ENCODE measurements at places on chromosomes 7 and 10.
A peak's percentile ranks its signal among the peaks of the same experiment; 100 is the strongest.

GRCh38 chr7:95365151-95365550, 31.0 kb downstream of the PON3 start:
- DNase-seq, result no peak

DNA sequence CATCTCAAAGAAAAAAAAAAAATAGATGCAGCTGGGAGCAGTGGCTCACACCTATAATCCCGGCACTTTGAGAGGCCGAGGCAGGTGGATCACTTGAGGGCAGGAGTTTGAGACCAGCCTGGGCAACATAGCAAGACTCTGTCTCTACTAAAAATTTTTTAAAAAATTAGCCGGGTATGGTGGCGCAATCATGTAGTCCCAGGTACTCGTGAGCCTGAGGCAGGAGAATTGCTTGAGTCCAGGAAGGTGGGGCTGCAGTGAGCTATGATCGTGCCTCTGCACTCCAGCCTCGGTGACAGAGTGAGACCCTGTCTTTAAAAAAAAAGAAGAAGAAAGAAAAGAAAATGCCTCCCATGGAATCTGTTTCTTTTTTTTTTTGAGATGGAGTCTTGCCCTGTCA, 31.9 kb downstream of the GTF2IRD1 start:
- DNase-seq, result no peak

DNA sequence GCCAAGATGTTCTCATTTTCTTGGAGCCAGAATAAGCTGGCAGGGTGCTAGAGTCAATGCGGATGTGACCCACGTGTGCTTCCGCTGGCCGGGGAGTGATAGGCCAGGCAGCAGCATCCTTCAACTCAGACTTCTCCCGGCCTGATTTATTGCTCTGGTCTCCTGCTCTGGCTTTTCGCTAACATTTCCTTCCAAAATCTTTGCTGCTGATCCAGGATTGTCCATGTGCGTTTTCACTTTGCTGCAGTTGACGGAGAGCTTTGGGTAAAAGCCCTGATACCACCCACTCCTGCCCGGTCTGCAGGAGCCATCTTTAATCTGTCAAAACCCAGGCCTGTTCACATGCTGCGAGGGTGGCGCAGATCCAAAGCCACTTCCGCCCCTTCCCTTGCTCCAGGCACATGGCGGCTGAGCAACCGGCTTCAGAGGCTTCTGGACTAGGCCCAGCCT, 106.8 kb downstream of the CYP26A1 start:
- no peak for DNase-seq

- no peak for DNase-seq
Measured at GRCh38 chr7:27899601-27900000, 159.6 kb downstream of the TAX1BP1 start.

DNA sequence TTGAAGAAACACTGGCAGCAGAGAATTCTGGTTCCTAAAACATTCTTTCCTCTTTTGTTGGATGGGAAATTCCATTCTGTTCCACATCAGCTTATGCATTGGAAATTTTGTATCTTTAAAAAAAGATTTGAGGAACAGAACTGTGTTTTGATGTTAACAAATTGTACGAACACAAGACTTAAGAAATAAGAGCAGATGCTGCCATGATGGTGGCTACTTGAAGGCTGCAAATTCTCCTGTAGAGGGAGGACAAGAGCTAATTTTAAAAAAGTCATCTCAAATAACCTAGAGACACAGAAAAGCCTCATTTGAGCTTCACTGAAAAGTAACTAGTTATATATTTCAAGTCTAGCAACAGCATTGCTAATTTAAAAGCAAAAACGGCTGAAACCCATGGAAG, 29.8 kb downstream of the NDUFB2 start:
- DNase-seq, result no peak

GRCh38 chr10:29465384-29465783, 169.4 kb downstream of the SVIL start:
- no peak for DNase-seq

DNA sequence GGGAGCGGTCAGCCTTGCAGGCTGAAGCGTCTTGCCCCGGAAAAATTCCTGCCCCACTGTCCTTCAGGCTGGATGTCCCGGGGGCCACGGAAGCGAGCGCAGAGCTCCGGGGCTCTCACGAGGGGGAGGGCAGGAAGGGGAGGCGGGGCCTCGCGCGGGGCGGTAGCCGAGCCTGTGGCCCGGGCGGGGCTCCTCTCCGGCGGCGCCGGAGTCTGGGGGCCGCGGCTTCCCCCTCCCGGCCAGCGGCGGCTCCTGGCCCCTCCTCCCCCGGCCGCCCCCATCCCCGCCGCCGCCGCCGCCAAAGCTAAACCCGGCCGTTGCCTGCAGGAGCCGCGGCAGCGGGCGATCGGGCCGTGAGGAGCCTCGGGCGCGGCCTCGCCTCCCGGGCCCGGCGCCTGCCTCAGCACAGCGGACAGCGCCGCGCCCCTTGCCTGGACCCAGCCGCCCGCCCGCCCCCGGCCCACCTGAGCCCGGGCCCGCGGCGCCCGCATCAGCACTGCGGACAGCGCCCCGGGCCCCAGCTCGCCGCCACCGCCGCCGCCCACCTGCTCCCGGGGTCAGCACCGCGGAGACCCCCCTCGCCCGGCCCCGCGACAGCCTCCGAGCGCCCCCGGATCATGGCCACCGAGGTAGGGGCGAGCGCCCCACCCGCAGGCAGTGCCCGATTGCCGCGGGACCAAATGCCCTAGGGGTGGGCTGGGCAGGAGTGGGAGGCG, at the start of gene GOLGA7B:
Gene GOLGA7B, plus strand, starts transcription at position 157 of the 716 bp plus-strand sequence. Its CDS starts 461 bp downstream, at position 618.
- DNase-seq, result peak; percentile 18

DNA sequence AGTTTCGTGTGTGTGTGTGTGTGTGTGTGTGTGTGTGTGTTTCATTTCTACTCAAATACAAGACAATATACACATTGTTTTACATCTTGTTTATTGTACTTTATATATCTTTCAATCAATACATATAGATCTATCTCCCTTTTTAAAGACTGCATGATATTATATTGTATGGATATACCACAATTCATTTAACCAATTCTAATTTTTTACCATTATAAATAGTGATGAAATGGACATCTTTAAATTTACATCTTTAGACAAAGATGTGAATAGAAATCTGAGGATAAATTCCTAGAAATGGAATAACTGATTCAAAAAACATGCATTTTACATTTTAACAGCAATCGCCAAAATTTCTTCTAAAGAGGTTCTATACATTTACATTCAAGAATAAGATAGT, 23.2 kb upstream of the HIBADH start:
- DNase-seq, result no peak

DNA sequence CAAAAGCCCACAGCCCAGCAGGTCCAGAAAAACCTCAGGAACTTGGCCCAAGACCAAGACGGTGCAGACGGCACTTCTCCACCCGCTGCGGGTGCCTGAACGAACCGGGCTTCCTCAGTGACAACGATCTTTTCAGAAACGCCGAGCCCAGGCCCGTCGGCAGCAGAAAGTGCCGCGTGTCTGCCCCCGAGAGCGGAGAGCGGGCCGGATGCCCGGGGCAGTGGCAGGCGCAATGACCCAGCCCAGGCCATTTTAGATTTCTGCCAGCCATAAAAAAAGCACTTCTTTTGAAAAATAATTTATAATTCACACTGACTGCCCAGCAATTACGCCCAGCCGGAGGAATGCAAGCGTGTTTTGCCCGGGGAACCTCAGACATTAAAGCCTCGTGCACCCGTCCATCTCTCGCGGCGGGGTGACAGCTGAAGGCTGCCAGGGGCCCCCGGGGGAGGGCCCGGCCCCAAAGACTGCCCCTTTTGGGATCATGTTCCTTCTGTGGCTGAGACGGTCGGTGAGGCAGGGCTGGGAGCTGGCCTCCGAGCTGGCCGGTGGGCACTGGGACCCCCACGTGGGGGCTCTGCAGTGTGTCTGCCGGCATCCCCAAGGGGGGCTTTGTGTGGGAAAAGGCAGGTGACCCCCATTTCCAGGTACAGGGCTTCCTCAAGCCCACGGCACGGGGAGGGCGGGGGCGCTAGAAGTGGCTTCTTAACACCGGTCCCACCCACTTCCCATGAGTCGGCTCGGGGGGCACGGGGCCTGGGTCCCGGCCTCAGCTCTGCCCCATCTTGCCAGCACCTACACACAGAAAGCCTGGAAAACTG, 71.3 kb upstream of the PDGFA start:
- no peak for DNase-seq

DNA sequence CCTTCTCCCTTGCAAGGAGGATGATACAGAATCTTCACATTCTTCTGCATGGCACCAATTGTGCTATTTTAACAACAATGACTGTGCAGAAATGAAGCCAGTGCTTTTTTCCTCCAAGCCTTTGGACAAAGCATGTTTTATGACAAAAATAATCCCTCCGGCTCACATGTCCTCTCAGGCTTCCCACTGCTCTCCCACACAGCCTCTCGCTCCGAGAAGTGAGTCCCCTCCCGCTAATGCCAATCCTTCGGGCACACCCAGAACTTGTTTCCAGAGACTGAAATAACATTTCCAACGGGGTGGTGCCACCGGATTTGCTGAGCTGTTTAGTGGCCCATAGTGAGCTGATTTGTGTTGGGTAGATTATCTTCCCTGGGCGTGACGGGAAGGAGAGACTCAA, 35.8 kb downstream of the RBM17 start:
- DNase-seq, result no peak

DNA sequence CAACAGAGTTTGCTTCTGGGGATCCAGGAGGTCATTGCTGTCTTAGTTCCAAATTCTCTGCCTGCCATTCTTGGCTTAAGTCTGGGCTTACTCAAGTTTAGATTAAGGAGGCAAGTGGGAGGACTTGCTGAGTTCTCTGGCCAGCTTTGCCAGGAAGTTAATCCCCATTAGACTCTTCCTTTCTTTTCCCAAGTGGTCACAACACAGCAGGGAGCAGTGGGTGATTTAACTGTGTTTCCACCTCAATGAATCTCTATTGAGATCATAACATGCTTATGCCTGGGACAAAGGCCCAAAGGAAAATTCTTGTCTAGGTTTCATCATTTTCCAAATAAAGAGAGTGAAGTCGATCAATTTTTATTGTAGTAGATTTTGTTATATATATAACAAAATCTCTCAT, 1159.6 kb downstream of the SORCS3 start:
- no peak for DNase-seq

GRCh38 chr7:157964521-157964920, 623.1 kb downstream of the PTPRN2 start:
- DNase-seq, result no peak

DNA sequence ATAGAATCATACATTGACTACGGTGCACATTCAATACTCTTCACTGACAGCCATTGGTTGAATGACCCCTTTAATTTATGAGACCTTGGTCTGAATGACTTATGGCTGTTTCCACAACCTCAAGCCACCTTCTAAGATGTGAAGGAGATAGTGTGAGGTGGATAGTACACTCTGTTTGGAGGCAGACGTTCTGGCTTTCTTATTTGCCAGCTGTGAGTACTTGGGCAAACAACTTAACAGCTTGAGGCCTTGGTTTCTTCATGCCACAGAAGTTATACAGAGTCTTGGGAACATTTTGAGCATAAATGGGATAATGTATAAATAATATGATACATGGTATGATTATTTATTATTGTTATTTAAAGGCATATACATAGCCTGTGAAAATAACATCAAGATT, 62.0 kb downstream of the BPGM start:
- no peak for DNase-seq

GRCh38 chr10:99785646-99786045, 3.2 kb downstream of the ABCC2 start:
- DNase-seq, result no peak

DNA sequence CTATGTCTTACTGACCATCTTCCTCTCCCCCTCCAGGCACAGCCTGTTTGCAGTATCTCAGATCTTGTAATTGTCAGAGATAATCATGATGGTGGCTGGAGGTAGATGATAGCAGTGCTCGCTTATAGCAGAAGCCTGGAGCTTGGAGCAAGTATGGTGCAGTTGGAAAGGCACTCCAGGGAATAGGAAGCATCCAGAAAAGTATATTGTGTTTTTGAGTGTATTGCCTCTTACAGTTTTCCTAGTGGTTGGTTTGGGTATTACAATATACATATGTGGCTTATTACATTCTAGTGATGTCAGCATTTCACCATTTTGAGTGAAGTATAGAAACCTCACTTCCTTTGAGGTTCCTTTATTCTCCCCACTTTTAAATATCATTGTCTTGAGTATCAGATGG, 101.5 kb downstream of the STK31 start:
- no peak for DNase-seq

- no peak for DNase-seq
Measured at GRCh38 chr7:157723205-157723604, 386.4 kb downstream of the DNAJB6 start.

DNA sequence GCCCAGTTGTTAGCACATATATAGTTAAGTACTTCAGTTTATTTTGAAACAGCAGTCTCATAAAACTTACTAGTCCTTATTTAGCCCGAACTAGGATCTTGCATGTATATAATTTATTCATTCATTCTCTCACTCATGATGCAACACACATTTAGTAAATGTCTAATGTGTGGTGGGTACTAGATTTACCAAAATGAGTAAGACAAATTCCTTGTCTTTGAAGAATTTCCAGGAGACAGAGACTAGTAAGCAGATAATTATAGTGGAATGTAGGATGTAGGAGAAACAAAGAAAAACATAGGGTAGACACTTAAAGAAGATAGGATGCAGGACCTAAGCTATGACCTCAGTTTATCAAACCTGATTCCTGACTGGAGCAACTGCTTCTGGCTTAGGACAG, 120.2 kb upstream of the AMPH start:
- DNase-seq, result no peak
